ENCODE measurements at places on chromosomes 5 and 9.

DNA sequence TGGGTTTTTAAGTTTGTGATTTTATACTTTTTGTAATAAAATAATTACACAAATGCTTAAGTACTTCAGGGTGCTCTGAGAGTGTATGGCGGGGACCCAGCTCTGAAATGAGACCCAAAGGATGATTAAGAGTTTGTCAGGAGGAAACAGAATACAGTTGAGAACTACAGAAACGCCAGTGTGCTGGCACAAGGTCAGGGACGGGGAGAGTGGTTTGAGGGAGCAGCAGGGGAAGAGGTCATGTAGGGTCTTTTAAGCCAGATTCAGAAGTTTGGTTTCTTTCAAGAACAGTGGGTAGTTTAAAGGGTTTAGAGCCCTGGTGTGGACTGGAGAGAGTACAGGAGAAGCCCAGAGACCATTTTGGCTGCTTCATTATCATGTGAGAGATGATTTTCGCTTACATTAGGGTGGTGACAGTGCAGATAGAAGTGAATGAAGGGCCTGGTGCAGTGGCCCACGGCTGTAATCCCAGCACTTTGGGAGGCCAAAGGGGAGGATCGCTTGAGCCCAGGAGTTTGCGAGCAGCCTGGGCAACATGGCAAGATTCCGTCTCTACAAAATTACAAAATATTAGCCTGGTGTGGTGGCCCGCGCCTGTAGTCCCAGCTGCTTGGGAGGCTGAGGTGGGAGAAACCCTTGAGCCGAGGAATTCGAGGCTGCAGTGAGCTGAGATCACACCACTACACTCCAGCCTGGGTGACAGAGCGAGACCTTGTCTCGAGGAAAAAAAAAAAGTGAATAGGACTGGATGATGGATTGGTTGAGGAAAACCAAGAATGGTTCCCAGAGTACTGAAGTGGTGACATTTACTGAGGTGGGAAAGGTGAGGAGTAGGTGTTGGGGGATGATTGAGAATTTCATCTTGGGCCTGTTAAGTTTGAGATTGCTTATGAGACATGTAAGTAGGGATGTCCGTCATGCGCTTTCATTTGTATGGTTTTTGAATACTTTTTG is 1.4 kb upstream of the ETF1 start:
- DNase-seq = no peak

DNA sequence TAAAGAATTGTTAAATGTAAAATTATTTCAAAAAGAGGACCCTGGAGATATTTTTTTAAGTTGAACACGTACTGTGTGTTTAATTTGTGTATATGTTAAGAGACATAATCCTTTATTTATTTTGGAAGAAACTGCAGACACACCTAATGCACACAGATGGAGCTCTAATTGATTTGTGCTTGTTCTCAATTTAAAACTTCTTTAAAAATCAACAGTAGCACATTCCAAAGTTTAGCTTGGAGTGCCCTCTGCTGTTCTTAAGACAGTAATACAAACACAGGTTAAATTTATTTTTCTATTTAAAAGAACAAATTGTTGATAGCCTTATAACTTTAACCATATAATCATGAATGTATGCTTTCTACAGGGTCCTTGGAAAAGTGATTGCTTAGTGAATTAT is 277.6 kb upstream of the ADAMTS16 start:
- DNase-seq = no peak

DNA sequence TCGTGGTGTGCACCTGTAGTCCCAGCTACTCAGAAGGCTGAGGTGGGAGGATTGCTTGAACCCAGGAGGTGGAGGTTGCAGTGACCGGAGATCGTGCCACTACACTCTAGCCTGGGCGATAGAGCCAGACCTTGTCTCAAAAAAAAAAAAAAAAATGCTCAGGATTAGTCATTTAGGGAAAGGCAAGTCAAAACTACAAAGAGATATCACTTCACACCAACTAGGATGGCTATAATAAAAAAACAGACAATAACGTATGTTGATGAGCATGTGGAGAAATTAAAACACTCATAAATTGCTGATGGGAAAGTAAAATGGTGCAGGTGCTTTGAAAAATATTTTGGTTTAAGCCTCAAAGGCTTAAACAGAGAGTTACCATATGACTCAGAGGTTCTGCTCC is 6.3 kb upstream of the ANKRD34B start:
- no peak for DNase-seq

- no peak for DNase-seq
Observed at GRCh38 chr5:160685695-160686094, 166.3 kb downstream of the ATP10B start.

DNA sequence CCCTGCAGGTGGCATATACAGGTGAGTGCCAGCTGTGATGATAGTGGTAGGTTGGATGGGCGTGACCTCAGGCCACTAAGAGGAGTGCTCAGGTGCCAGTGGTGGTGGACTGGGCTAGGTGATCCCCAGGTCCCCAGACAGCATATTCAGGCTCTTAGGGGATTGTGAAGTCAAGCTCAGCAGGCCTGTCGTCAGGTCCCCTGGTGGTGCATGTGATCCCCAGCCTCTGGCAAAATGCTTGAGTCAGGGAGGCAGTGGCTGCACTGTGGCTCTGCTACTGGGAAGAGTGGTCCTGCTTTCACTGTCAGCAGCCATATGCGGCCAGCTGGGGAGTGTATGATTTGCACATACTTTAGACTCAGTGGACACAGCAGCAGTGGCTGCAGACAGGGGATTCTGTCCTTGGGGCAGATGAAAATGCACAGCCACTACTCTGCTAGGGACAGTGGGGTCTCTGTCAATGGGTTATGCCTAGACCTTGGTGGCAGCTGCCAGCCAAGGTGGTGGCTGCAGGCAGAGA is 31.6 kb upstream of the CTSL start:
- DNase-seq = no peak

DNA sequence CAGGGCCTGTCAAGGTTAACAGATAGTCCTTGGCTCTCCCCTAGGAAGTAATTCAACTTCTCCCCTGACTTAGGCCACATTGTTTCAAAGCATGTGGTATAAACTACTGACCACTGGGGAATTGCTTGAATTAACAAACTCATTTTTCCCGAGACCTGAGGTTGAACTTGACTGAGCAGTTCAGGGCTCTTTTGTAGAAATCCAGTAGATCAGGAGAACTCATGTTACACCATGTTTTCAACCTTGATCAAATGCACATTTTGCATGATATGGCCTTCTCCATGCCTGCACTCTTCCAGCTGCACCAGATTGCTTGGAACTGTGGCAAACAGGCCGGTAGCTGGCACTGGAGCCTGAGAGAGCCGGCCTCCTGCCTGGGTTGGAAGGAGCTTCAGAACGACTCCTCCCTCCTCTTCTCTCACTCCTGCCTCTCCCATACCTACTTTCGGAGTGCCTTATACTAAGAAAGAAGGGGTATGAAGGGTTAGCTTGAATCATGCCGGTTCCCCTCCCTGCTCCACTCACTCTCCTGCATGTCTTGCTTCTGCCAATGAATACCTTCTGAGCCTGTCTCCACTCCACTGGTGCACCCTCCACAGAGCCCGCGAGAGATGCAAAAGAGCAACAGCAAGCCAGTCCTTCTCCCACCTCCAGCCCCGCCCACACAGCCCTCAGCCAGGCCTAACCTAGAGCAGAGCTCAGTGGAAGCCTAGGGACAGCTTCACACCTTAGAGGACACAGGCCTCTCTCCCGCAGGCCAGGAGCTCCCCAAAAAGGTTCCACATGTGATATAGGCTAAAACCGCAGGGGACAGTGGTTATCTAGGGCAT is 159.4 kb downstream of the MACROH2A1 start:
- DNase-seq = no peak

- no peak for DNase-seq
Observed at GRCh38 chr9:94758880-94759279, 32.4 kb downstream of the AOPEP start.

DNA sequence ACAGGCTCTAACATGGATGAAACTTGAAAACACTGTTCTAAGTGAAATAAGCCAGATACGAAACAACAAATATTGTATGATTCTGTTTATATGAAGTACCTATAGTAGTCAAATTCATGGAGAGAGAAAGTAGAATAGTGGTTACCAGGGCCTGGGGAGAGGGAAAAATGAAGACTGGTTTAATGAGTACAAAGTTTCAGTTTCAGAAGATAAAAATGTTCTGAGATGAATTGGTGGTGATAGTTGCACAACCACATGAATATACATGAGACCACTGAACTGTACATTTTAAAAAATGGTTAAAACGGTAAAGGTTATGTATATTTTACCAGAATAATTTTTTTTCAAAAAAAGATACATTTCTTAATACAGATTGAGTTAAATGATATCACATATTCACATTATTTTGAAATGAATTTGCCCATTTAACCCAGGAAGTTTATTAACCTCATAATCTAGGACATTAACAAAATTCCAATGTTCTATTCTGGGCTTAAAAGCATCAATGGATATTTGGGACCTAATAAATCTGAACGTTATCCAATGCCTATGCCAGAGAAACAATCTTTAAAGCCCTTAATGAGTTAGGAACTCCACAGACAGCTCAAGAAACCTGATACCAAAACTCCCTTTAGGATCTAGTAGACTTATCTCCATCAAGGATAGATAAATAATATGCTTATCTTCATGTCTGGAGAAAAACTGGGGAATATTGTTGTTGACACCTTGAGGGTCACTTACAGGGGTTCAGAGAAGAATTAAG is 521.3 kb downstream of the EFNA5 start:
- DNase-seq = no peak

- no peak for DNase-seq
Observed at GRCh38 chr9:3809724-3810123, 283.9 kb upstream of the RFX3 start.

DNA sequence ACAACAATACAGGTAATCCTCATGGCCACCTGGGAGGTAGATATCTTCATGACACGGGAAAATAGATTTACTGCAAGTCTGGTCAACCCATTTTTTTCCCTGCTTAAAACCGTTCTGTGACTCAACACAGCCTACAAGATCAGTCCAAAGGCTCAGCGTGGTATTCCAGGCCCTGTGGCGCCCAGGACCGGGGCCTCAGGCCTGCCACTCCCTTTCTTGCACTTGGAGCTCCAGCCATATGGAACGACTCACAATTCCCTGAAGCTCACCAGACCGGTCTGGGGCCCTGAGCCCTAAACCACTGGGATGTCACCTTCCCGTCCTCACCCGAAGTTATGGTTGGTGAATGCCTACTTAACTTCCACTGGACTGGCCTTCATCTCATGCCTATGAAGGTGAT is 6.5 kb upstream of the MLANA start:
- no peak for DNase-seq

DNA sequence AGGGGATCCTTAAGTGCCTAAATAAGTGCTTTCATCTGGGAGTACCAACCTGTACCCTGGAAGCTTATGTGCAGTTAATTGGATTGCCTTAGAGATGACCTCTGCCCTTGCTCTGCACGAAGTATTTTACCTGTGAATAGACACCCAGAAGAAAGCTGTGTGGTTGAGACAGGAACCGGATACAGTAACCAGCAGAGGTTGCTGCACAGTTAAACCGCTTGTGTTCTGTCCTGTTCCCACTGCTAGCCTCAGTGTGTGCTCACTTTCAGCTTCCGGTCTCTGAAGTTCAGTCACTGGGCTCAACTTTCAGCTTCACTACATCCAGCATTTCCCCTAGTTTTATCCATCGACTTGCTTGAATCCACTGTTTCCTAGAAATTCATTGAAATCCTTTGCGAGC is 185.3 kb downstream of the FAM170A start:
- DNase-seq = no peak

DNA sequence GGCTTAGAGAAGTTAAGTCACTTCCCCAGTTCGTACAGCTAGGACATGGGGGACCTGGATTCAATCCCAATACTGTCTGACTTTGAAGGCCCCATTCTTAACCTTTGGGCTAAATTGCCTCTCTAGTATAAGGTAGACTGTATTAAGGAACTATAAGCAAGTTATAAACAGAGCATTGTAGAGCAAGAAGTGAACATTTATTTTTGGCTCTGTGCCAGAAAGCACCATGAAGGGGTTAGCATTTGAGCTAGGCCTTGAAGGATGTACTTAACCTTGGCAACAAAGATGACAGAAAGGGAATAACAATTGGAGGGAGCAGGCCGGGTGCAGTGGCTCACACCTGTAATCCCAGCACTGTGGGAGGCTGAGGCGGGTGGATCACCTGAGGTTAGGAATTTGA is 32.8 kb downstream of the GALNT10 start:
- DNase-seq = no peak

All from stimulated activated CD4-positive, alpha-beta T cell treated with anti-CD3 and anti-CD28 coated beads, Interleukin-1b, Interleukin-23, amount 100 ng/mL, for 1 hour (primary cell).